ENCODE measurements at places on chromosomes 3 and 15.

DNA sequence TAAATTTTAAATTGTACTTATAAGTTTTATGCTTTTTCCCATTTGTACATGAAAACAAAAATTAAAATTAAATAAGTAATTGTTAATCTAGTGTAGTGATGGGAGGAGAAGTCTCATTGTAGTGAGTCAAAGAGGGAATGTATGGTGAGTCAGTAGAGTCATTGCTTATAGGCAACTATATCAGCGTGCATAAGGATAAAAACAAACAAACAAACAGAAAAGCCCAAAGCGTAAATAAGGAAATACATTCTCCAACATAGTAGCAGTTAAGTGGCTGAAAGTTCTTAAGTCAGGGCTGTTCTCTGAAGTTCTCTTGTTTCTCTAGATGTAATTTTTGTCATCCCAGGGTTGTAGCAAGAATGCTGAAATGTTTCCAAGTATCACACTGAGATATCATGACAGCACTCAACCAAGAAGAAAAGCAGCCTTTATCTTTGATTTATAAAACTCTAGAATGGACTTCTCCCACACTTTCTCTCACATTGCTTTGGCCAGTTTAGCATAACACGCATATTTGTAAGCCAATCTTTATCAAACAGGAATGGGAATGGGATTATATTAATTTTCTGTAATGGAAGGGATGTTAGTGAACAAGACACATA is 184.1 kb upstream of the TP63 start:
- no peak for DNase-seq

DNA sequence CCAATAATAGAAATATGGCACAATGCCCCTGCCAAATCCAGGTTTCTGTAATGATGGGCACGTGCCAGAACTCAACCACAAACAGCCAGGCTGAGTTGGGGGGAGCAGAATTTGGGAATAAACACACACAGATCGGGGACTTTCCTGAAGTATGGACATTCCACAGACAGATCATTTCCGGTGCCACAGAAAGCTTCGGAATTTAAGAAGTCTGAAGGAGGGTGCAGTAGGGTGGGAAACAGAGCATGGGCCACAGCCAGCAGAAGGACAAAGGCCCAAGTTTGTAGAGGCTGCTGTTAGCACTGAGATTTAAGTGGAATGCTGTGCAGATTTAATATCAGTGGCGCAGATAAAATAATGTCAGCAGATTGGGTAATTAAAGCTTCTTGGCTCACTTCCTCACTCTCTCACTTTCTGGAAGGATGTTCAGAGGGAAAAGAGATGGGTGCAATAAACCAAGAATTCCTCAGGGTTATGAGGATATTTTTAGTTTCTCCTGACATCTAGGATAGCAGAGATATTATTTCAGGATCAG is 67.4 kb downstream of the MYLK start:
- DNase-seq = no peak

- no peak for DNase-seq
Measured at GRCh38 chr3:66618066-66618465, 117.2 kb upstream of the LRIG1 start.

GRCh38 chr15:69410248-69410874 is 3.8 kb upstream of the KIF23 start:
- DNase-seq = no peak

- DNase-seq = no peak
Measured at GRCh38 chr3:64140651-64141050, 84.6 kb downstream of the PRICKLE2 start.

GRCh38 chr15:84782346-84782745 is 34.0 kb downstream of the ZNF592 start:
- no peak for DNase-seq

DNA sequence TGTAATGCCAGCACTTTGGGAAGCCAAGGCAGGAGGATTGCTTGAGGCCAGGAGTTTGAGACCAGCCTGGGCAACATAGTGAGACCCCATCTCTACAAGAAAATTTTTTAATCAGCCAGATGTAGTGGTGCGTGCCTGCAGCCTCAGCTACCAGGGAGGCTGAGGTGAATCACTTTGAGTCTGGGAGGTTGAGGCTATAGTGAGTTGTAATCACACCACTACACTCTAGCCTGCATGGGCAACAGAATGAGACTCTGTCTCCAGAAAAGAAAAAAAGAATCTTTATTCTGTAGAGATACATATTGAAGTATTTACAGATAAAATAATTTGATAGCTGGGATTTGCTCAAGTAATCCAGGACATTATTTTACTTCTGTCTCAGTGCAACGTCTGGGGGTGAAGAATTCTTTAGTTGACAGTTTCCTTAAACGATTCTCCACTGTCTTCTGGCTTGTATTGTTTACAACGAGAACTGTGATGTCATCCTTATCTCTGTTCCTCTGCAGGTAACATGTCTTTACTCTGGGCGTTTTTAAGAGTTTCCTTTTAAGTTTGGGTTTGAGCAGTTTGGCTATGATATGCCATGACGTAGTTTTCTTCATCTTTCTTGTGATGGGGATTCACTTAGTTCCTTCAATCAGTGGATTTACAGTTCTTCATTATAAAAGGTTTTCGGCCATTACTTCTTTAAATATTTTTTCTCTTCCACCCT is 26.3 kb downstream of the KPNA1 start:
- no peak for DNase-seq

- DNase-seq = no peak
Measured at GRCh38 chr3:196962930-196963630, 5.6 kb downstream of the PIGZ start.

- DNase-seq = no peak
Measured at GRCh38 chr3:88478460-88478859, 328.7 kb downstream of the C3orf38 start.

DNA sequence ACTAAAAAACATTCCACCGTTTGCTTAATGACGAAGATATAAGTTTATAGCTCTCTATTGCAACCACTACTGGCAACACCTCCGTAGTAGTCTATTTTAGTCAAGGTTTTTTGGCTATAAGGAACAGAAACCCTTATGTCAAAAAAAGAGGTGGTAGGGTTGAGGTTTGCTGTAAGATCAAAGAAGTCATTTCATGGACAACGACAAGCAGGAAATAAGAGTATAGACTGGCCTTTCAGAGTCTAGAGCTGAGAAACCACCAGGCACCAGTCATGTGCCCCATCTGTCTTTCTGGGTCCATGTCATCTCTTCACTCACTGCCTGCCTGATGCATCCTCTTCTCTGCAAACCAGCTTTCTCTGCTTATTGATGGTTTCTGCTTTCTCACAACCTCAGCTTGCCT is 42.7 kb downstream of the THBS1 start:
- no peak for DNase-seq

DNA sequence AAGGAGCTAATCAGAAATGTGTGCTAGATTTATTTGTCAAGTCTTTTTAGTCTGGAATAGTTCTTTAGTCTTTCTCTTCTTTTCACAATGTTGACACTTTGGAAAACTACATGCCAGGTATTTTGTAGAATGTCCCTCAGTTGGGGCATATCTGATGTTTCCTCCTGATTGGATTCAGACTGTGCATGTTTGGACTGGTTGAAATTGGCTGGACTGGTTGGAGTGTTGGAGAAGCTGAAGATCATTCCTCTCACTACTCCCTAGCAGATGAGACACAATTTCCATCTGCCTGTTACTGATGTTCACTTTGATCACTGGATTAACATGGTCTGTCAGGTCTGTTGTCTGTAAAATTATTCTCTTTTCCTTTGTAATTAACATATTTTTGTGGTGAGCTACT is 3.7 kb downstream of the NME9 start:
- no peak for DNase-seq

DNA sequence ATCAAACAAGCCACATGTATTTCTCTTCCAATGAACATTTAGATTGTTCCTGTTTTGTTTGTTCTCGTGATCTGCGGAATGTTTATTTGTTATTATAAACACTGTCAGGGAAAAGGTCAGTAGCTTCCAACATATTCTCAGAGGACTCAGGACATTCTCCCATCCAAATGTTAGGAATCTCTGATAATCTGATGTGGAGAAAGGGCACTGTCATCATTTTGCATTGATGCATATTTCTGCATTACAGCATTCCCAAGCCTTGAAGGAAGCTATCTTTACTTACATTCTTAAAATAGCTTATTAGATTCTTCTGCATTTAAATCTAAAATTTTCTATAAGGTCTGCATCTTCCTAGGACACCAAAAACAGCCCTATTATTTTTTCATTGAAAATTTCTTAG is 10.3 kb downstream of the MYO1E start:
- DNase-seq = no peak

DNA sequence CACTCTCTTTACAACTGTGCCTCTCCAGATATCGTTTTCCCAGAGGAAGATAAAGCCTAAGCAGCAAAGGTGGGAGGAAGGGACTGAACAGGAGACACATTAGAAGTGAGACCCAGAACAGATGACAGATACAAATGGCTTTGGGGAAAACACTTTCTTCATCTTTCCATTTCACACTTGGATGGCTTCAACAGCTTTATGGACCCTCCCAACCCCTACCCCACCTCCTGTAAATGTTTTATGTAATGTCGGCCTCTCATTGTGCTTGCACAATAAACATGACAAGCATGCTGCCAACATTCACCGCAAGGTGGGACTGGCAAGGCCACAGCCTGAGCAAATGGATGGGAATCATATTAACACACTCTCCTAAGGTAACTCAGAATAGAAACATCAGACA is 1088.6 kb downstream of the TUSC7 start:
- no peak for DNase-seq

GRCh38 chr3:174498638-174499037 is 360.5 kb upstream of the NAALADL2 start:
- DNase-seq = no peak

DNA sequence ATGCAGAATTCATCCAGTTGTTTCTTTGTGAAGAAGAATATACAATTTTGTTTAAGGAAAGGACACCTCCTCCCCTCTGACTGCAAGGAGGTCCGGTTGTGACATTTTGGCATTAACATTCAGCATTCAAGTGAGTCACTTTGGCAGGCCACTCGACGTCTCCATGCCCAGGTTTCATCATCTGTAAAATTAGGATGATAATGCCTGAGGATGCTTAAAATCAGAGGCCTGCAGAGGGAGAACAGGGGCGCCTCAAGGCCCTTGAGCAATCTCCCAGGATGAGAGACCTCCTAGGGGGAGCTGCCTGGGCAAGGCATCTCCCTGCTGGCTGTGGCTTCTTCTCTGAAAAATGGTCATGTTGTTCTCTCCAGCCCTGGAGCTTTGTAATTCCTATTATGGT is 236.0 kb downstream of the CACNA2D3 start:
- DNase-seq = no peak

- DNase-seq = no peak
Measured at GRCh38 chr3:61777483-61777882, 216.1 kb downstream of the PTPRG start.

DNA sequence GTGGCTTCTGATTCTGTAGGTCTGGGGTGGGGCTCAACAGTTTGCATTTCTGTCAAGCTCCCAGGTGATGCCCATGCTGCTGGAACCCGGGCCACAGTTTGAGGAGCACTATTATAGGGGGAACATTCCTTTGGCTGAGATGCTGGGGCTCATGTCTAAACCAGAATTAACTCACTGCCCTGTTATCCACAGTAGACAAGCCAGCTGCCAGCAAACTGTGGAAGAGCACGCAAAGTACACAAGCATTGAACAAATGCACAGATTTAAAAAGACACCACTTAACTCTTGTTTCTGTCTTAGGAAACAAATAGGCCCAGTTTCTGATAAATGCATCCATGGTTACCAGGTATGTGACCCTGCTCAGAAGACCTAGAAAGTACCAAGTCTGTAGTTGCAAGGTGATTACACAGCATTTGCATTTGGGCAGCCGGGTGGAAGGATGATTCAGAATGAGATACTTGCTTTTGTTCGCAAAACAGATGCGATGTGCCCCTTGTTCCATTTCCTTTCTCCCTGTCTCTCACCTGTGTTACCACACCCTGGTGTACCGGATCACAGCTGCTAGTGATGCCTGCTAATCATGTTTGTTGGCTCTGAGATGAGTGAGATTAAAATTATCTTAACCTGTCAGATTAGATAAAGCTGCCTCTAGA is 12.4 kb downstream of the GYG1 start:
- no peak for DNase-seq

- DNase-seq = no peak
Measured at GRCh38 chr3:71511037-71511436, 72.5 kb downstream of the FOXP1 start.

DNA sequence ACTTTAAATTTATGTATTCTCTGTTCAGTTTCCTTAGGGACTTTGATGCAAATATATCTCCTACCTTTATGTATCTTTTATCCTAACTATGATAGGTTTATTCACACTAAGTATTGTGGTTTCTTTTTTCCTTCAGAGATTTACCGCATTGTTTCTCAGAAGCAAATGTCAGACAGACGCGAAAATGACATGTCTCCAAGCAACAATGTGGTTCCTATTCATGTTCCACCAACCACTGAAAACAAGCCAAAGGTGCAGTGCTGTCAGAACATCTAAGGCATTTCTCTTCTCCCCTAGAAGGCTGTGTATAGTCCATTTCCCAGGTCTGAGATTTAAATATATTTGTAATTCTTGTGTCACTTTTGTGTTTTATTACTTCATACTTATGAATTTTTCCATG is 18.3 kb downstream of the RAB11A start:
- DNase-seq = no peak

DNA sequence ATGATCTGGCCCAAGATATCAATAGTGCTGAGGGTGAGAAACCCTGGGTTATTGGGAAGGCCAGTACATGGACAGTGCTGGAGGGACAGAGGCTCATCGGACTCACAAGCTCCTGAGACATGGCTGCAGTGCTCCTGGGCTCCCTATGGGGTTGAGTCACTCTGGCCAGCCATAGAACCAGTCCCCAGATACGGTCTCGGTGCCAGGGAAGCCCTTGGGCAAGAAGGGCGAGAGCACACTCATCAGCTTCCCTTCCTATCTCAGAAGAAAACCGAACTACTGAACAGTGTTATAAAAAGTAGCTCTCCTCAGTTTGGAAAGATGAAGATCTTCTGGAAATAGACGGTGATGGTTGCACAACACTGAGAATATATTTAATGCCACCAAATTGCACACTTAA is 34.4 kb downstream of the POC1A start:
- no peak for DNase-seq

DNA sequence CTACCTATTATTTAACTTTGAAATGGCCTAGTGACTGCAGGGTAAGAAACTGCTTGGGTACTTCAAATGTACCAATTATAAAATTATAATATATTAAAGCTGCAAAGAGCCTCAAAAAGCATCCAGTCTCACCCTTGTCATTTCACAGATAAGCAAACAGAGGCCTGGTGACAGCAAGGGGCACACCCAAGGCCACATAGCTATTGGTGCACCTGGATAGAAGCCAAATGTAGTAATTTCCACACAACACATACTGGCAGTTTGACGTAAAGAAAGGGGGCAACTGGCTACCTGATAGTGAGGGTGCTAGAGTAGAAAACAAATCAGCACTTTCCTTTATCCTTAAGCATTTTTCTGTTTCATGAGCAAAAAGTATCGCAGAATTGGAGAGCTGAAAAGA is 51.1 kb downstream of the IFT57 start:
- DNase-seq = no peak

DNA sequence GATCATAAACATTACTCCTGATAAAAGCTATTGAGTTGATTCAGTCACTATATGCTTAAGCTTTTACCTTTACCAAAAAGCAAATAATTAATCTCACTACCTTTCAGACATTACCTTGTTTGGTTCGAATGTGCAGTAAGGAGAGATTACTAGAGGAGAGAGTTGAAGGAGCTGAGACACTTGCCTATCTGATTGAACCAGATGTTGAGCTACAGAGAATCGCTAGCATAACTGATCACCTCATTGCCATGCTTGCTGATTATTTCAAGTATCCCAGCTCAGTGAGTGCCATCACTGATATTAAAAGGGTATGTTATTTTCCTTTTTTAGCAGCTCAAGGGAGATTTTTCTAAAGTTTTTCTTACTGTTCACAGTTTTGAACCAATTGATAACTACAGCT is 54.6 kb downstream of the ARMC8 start:
- no peak for DNase-seq
